Breast epithelium (tissue), 4 donors: ENCODE measurements at places on chromosomes 6 and 20.

DNA sequence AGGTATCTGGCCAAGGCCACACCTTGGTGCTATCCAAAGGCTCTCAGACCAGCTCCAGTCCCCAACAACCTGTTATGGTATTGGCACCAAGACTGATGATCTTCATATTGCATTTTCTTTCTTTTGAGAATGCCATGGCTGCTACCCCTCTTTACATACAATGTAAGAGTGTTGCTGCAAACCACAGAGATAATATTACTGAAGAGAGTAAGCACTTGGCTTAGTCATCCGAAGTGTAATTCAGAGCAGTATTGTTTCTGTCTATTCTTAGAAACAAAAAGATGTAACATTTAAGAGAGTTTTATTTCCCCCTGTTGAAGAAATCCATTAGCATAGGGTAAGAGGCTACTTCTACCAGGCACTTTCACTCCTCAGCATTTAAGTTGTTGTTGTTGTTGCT is 212.5 kb downstream of the C6orf118 start:
- H3K4me1 ChIP-seq, result no peaks in the 10 kb centered on the region
- H3K4me3 ChIP-seq, result no peak overlapping the region
- DNase-seq, result no peak
- no peak overlapping the region for H3K27ac ChIP-seq
- no peaks in the 10 kb centered on the region for H3K27me3 ChIP-seq

- H3K36me3 ChIP-seq, result no peaks in the 10 kb centered on the region
- no peak overlapping the region for H3K4me3 ChIP-seq
- H3K27me3 ChIP-seq, result no peaks in the 10 kb centered on the region
- DNase-seq, result no peak
Measured at GRCh38 chr6:39251406-39251805, 22.1 kb upstream of the KCNK5 start.

DNA sequence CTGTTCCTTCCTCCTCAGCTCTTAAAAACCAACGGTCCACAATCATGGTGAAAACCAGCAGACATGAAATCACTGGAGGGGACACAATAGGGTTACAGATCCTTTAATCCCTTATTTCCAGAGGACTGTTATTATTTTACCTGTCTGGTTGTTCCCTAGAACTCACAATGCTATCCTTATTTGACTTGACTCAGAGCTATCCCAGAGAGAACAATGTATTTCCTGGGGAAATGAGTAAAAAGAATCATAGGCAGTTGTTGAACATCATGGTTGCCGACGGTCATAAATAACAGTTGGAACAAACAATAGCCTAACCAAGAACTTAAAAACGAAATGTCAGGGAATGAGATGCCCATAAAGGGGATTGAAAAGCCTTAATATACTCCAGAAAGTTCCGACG is 9.3 kb downstream of the OR2H1 start:
- no peaks in the 10 kb centered on the region for H3K36me3 ChIP-seq
- no peak for DNase-seq
- H3K4me3 ChIP-seq, result no peak overlapping the region
- H3K4me1 ChIP-seq, result no peaks in the 10 kb centered on the region
- H3K27me3 ChIP-seq, result peaks cover 2% of the 10 kb centered on the region

- H3K27ac ChIP-seq, result peak overlapping the region; percentile 25
- no peaks in the 10 kb centered on the region for H3K36me3 ChIP-seq
- H3K27me3 ChIP-seq, result no peaks in the 10 kb centered on the region
Measured at GRCh38 chr20:23147964-23148730, 62.0 kb upstream of the CD93 start.

DNA sequence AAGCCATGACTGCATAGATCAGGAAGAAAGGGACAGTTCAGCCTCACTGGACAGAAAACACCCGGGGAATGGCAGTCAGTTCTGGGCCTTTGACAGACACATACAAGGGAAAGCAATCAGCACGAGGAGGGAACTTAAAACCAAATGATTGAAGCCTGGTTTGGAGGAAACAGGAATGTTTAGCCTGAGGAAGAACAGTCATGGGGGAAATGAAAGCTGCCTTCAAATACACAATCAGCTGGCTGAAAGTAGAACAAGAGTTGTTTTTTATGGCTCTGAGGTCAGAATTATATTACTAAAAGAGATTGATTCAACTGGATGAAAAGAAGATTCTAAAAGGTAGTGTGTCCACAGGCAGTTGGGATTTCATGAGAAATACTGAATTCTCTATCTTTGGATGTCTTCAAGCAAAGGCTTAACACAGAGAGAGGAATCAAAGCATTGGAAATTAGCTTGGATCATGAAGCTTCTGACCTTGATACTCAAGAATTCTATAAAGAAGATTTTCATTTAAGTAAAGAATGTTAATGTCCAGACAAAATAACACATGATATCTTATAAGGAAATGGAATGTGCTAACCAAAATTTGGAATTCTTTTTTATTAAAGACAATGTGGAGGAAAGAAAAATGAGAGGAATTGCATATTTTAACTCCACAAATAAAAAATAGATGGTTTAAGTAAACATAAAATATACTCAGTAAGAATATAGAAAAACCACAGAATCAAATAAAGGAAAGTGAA is 216.6 kb downstream of the IBTK start:
- no peak overlapping the region for H3K4me3 ChIP-seq
- H3K27ac ChIP-seq, result peak overlapping the region; percentile 46
- no peak for DNase-seq
- H3K4me1 ChIP-seq, result no peaks in the 10 kb centered on the region

GRCh38 chr20:24379484-24379927 is 89.9 kb upstream of the SYNDIG1 start:
- DNase-seq, result no peak
- no peaks in the 10 kb centered on the region for H3K4me1 ChIP-seq
- no peak overlapping the region for H3K27ac ChIP-seq

GRCh38 chr20:19909725-19910124 is 107.4 kb upstream of the NAA20 start:
- H3K4me1 ChIP-seq, result no peaks in the 10 kb centered on the region
- peak overlapping the region; percentile 45 for H3K27ac ChIP-seq
- no peaks in the 10 kb centered on the region for H3K36me3 ChIP-seq
- DNase-seq, result no peak
- no peak overlapping the region for H3K4me3 ChIP-seq
- H3K27me3 ChIP-seq, result no peaks in the 10 kb centered on the region
